Ammon's horn (tissue), 1 donor: ENCODE measurements at places on chromosomes 16 and 17.
A peak's percentile ranks its signal among the peaks of the same experiment; 100 is the strongest.

GRCh38 chr17:6021011-6021400, 49.2 kb upstream of the WSCD1 start:
- DNase-seq: no peak

DNA sequence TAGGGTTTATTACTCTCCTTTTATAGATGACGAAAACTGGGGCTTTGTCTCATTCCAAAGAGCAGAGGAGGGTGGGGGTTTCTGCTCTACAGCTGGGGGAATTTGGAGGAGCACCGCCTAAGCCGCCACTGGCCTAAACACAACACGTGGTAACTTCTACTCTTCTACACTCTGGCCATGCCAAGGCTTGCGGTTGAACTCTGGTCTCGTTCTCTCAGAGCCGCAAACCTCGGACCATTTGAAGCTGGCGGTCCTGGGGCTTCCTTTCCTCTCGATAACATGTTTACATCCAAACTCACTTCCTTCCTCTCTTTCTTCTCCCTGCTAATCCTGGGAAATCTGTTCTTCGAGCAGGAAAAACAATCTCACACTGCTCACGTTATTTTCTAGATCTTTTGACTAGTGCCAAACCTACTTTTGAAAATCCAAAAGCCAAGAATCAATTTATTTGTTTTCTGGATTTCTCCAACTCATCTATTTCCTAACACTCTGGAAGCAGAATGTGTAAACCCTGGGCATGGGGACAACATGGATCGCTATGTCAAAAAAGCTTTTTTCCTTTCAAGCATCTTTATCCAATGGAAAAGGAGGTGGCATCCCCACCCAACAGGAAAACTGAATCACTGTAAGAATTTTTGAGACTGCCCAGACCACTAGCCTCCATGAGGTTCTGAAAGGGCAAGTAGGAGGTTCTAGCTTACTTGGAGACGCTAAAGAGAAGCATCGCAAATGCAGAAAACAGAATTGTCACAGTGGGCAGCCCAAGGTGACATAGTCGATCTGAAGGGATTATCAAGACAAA, 13.6 kb upstream of the EEF2K start:
- DNase-seq: peak; percentile 79

DNA sequence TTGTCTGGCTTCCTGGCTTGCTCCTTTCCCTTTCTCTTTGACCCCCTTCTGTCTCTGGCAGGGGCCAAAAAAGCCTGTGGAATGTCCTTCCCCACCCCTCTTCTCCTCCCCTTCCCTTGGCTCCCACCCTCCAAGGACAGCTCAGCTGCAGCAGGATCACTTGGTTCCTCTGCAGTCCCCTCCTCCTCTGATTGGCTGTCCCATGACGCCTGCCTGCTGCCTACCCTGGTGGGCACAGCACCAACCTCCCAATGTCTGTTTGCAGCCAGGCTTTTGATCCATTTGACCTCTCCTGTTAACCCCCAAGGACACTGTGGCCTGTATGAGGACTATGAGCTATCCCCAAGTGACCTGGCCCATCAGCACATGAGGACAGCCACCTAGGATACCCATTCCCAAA, 14.8 kb upstream of the MTMR4 start:
- peak; percentile 92 for DNase-seq

GRCh38 chr17:34580685-34581445, 1.5 kb downstream of the TMEM132E start:
- DNase-seq: no peak

GRCh38 chr17:49992933-49993422, 2.0 kb downstream of the DLX3 start:
- no peak for DNase-seq

GRCh38 chr17:537133-537532, 177.5 kb downstream of the VPS53 start:
- DNase-seq: no peak
